ENCODE measurements at places on chromosomes 4 and X.

- no peak for DNase-seq
These were observed 56.4 kb downstream of the ABCG2 start for GRCh38 chr4:88102026-88102425.

GRCh38 chr4:37953620-37954293, 6.4 kb upstream of the PTTG2 start:
- peak; percentile 82 for DNase-seq

- DNase-seq, result no peak
These were observed 84.7 kb upstream of the RAPGEF2 start for GRCh38 chr4:159018062-159018629.

DNA sequence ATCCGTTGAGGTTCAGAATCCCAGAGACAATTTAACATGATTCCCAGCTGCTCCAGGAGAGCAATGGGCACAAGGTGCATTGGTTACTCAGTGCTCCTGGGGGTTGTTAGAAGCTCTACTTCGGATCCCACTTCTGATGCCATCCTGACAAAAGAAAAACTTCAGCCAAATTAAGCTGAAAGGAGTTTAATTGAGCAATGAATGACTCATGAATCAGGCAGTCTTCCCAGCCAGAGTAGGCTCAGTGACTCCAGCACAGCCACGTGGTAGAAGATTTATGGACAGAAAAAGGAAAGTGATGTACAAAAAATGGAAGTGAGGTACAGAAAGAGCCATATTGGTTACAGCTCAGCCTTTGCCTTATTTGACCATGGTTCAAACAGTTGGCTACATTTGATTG, 95.7 kb downstream of the PWWP3B start:
- DNase-seq, result peak; percentile 55

DNA sequence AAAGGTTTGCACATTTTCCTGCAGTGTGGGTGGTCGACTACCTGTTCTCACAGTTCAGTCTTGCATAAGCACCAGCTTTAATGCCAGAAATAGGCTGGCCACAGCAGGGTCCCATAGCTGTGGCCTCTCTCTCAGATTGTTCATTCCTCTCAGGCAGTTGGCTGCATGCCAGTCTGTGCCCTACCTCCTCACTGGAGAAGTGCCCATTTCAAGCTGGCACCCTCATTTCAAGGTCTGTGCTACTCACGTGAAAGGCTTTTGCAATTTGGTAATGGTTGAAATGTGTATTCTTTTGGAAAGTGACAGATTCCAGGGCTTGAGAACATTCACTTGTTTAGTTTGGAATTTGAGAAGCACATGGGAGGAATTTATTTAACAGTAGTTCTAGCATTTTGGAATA, 28.9 kb upstream of the MTMR1 start:
- DNase-seq, result no peak

DNA sequence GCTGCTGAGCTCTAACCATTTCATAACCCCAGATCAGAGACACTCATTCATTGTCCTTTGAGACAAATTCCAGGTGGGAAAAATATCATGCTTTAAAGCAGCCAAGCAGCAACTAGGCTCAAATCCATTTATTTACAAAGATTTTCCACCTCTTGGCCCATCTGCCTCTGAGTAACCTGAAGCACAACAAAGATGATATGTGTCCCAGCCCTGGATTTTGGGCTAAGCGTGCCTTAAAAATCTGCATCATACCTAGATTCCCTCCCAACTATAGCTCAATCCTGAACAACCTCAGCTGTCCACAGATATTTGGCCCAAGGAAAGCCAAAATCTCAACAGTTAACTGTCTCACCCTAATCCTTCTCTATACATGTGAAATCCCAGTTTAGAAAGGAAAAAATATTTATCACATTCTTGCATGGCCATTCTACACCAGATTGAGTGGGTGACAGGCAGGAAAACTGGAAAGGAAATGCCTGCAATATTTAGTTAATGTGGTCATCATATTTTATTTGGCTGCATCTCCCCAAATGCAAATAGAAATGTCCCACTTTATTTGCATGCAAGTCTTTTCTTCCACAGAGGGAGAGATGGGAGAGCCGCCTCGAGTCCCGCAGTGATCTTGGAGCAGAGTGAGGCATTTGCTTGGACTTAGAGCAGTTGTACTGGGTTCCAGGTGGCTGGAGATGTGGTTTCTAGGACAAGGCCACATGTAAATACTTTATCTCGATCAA, 146.4 kb upstream of the EOLA2 start:
- DNase-seq, result peak; percentile 14

DNA sequence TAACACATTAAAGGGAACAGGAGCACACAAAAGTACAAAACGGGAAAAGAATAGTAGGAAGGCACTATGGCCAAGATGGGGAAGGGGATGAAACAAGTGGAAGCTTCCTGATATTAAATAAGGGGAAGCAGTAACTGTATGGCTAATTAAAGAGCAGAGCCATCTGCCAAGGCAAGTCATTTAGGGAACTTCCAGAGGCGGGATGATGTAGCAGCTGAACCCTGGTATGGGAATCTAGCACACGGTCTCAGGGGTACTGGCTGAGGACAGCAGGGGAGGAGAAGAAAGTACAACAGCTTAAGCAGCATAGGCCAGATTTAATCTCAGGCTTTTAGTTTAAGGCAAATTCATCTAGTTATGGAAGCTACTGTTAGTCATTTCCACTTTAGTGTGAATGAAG, 59.1 kb downstream of the IGFBP7 start:
- no peak for DNase-seq

GRCh38 chr4:118752551-118752950, 67.4 kb downstream of the METTL14 start:
- DNase-seq, result peak; percentile 54

DNA sequence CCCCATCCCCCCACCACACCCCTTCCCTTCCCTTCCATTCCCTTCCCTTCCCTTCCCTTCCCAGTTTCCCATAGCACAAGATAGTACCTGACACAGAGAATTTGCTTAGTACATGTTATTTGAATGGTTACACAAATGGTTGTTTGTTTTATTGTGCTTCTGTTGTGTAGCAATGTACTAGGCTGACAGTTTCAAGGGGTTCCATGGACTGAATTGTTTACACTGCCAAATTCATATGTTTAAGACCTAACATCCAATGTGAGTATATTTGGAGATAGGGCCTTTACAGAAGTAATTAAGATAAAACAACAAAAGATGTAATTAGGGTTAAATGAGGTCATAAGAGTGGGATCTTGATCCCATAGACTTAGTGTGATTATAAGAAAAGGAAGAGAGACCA, 133.5 kb downstream of the FRAS1 start:
- DNase-seq, result no peak

- DNase-seq, result no peak
These were observed 80.2 kb downstream of the ADGRA3 start for GRCh38 chr4:22435652-22436051.

DNA sequence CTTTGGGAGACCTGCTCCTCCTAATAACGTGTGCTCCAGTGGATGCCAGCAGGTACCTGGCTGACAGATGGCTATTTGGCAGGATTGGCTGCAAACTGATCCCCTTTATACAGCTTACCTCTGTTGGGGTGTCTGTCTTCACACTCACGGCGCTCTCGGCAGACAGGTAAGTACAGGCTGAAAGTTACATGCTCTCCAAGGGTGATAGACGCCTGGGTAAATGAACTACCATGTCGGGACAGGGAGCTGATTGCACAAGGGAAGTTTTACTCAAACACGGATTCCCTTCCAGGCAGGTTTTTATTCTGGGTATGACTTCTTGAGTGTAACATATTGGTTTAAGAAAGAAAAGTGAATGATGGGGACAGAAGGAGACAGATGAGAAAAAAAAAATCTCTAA, 836 bp downstream of the GRPR start:
- DNase-seq, result no peak

GRCh38 chr4:86558258-86558657, 35.9 kb upstream of the PTPN13 start:
- no peak for DNase-seq

DNA sequence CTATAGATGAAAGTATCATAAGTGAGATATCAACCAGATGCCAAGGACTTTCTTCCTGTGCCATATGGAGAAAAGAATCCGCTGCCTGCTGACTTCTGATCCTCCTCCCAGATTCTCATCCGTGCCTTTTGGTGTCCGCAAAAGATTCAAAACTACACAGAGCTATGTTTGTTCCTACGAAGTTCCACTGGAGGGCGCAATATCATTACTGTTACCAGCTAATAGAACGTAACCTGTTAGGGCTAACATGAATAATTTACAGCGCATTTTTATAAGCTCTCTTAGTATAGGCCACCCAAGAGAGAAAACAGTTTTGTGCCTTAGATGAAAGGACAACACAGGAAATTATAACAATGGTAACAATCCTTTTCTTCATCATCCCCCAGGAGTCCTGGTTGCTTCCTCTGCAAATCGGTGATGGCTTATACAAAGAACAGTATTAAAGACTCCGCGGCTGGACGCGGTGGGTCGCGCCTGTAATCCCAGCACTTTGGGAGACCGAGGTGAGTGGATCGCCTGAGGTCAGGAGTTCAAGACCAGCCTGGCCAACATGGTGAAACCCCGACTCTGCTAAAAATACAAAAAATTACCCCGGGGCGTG, 22.8 kb upstream of the CENPVL3 start:
- DNase-seq, result peak; percentile 47

GRCh38 chr4:110610940-110611831, 11.7 kb downstream of the PITX2 start:
- peak; percentile 29 for DNase-seq

- DNase-seq, result peak; percentile 31
These were observed 39.9 kb downstream of the FAM149A start for GRCh38 chr4:186144198-186144945.

GRCh38 chr4:74501579-74501978, 56.6 kb downstream of the AREG start:
- DNase-seq, result peak; percentile 97

DNA sequence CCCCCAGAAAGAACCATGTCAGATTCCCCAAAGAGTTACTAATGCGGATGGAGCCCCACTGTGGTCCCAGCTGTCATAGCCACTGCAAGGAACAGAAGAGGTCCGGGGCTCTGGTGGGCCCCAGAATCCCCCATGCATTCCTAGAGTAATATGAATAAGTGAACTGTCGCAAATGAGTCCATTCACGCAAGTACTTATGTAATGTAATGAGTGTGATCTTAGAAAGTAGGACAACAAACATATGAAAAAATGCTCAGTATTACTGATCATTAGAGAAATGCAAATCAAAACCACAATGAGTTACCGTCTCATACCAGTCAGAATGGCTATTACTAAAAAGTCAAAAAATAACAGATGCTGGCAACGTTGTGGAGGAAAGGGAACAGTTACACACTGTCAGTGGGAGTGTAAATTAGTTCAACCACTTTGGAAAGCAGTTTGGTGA, 141.5 kb upstream of the RBPJ start:
- DNase-seq, result no peak

- DNase-seq, result no peak
These were observed 24.2 kb downstream of the CHST7 start for GRCh38 chrX:46597771-46598170.

GRCh38 chr4:110075083-110075738, 123.2 kb downstream of the ELOVL6 start:
- DNase-seq, result no peak
